ENCODE measurements at places on chromosomes 4 and X.

GRCh38 chr4:144178414-144178813, 37.9 kb upstream of the GYPA start:
- DNase-seq = no peak

- DNase-seq = no peak
Observed at GRCh38 chrX:153372949-153373348, 28.2 kb downstream of the PNMA6E start.

DNA sequence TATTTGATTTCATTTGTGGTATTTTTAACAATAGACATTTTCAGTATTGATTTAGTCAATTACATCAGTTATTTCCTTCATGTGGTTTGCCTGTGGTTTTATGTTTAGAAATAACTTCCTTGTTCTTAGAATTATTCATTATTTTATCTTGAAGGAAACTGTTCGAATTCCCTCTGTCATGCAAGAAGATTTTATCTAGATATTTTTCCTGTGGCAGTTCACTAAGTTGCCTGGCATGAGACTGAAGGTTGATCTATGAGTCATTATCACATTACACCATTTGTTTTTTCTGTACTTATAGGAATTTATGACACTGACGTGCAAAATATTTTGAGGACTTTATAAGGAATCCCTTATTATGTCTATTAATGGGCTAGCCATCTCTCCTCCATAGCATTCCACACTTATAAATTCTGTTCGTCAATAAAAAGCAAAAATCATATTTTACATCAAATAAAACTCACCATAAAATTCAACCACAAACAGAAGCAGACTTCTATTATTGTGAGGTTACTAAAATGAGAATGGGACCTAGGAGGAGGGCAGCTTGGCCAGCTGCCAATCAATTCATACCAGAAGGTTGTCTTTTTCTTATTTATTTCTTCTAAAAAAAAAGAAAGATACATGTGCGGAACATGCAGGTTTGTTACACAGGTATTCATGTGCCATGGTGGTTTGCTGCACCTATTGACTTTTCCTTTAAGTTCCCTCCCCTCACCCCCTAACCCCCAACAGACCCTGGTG, 179.0 kb downstream of the KCNIP4 start:
- DNase-seq = peak; percentile 59

GRCh38 chr4:145936142-145936996, 2.3 kb downstream of the ZNF827 start:
- DNase-seq = peak; percentile 70

DNA sequence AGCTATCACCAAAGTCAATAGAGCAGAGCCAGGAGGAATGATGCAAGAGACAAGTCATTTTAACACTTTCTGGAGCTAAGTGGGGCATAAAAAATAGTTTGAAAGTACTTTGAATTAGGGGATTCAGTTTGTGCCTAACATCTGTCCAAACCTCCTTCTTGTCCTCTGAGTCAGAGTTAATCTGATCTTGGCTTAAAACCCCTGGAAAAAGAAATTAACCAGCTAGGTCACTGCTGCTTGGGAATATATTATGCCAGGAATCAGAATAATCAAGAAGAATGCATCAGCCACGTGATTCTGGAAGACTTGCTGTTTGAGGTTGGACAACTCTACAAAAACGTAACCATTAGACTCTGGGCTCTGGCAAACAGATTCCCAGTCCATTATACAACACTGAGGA, 45.3 kb upstream of the EDA2R start:
- DNase-seq = no peak

DNA sequence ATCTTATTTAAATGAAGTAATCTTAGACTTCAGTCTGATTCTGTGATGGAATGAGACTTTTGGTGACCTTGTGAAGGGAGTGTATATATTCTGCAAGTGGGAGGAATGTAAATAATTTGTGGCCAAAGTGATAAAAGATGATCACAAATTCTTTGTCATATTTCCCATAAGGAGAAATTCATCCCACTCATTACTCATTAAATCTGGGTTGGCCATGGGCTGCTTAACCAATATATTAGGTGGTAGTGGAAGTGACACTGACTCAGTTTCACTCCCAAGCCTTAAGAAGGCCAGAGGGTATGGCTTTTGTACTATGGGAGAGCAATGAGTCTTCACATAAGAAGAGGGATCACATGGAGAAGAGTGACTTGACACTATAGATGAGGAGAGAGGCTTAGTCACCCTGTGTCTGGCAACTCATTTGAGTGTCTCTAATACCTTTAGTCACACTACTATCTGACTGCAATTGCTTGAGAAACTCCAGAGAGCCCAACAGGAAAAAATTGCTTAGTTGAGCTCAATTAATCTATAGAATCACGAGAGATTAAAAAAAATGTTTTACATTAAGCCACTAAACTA, 408.2 kb upstream of the PITX2 start:
- DNase-seq = peak; percentile 5

- DNase-seq = no peak
Observed at GRCh38 chr4:145589916-145590702, 29.1 kb upstream of the MMAA start.

DNA sequence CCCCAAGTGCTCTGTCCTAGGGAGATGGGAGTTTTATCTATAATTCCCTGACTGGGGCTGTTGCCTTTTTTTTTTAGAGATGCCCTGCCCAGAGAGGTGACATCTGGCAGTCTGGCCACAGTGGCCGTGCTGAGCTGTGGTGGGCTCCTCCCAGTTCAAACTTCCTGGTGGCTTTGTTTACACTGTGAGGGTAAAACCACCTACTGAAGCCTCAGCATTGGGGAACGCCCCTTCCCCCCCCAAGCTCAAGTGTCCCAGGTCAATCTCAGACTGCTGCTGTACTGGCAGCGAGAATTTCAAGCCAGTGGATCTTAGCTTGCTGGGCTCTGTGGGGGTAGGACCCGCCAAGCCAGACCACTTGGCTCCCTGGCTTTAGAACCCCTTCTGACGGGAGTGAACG, 38.3 kb upstream of the CBLL2 start:
- DNase-seq = no peak

All from MCF 10A (cell line).